Stimulated activated CD4-positive, alpha-beta T cell treated with anti-CD3 and anti-CD28 coated beads, Interleukin-4, amount 100 ng/mL, for 24 hours (primary cell): ENCODE measurements at places on chromosomes 12 and 14.
A peak's percentile ranks its signal among the peaks of the same experiment; 100 is the strongest.

DNA sequence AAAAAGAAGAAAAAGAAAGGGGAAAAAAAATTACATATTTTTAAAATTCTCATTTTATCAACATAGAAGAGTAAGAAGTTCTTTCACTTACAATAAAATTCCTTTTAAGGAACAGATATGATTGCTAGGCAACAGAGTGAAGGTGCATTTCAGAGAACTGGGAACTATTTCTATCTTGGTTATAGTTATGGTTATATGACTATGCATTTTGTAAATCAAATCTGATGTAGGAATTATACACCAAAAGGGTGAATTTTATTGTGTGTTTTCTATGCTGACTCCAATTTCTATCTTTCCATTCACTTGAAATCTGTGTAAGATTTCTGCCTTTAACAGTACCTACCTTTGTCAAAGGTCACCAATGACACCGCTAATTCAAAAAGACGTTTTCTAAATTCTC lies 50.1 kb downstream of the HNRNPC start:
- no peak for DNase-seq

GRCh38 chr12:9727813-9728212 lies 5.1 kb downstream of the CLECL1 start:
- no peak for DNase-seq

- no peak for DNase-seq
These were observed 20.9 kb upstream of the APPL2 start for GRCh38 chr12:105256921-105257320.

DNA sequence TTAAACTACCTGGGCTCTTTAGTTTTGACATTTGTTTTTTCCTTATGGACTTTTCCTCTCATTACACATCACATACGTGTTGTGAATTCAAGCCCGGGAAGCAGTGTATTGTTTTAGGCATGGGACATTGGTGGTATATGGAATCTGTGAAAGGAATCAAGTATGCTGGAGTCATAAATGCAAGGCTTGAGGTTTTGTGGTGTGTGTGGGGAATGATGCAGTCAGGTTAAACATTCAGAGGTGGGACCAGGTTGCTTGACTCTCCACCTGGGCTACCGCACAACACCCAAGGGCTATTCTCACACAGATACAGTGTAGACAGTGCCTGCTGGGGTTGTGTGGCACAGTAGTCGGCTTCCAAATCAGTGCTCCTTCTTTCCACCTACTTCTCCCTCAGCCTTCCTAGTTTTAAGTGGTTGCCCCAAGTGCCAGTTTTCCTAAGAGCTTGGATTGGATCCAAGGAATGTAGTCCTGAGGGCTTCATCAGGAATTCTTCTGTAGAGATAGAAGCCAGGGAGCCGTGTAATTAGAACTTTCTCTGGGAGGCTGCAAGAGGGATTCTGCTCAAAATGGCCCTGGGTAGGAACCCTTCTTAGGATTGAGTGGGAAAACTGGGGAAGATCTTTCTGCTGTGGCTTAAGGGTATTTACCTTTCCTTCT lies 243.7 kb downstream of the C12orf75 start:
- DNase-seq: no peak

DNA sequence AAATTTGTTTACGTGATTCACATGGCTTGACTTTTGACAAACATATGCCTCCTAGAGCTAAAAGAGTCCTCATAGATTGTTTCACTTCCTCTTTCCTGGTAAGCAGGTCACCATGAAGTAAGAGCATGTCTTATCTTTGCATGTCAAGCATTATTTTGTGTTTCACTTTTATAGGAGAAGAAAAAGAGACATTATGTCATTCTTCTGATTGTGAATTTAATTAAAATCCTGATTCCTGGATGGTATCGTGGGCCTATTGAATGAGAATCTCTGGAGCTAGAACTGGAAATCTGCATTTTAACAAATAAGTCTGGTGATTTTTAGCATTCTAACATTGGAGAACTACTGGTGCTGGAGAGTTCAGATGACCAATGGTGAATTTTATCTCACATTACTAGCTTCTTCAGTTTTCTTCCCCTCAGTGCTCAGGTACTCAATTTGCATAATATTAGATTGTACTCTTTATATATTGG lies 218.6 kb upstream of the ATP2B1 start:
- no peak for DNase-seq

DNA sequence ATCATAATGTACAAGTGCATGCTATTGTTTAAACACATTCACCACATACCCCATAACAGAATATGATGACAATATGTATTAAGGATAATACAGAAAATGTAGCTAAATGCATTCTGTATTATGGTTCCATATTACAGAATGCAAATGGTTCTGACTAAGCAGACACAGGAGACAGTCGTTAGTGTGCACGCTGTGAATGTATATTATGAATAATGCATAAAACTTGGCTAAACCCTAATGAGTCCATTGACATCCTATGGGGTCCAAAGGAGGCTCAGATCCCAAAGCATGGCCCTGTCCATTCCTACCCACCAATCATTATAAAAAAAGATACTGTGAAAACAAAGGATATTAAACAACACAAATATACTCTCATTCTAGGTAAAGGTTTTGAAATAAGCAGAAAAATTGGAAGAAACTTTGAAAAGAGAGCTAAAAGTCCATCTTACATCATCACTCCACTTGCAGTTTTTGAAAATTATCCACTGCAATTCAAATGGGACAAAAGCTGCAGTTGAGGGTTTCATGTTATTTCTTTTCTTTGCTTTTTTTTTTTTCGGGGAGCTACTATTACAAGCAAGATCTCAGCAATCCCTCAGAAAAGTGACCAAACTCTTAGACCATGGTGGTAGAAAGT lies 415.1 kb downstream of the BCAT1 start:
- DNase-seq: no peak

DNA sequence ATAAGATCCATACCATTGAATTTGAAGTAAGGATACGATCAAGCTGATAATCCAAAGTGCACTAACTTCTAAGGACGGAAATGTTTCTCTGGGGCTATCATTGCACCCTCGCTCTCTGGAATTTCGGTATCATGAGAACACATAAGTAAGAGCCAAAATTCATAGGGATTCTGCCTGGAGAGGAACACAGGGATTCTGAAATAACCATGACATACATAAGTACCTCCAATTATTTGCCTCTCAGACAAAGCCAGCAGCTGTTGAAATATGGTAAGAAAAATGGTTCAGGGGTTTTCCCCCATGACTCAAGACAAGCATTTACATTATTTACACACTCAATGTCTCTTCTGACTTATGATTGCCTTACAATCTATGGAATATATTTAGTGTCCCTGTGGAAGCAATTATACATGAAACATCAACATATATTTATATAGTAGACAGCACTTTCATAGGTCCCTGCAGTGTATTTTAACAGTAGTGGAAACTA lies 1123.6 kb upstream of the SEL1L start:
- no peak for DNase-seq

GRCh38 chr14:69615496-69616407 lies 4.4 kb downstream of the SUSD6 start:
- peak; percentile 47 for DNase-seq

- DNase-seq: no peak
These were observed 720.8 kb upstream of the FLRT2 start for GRCh38 chr14:84809158-84809557.

DNA sequence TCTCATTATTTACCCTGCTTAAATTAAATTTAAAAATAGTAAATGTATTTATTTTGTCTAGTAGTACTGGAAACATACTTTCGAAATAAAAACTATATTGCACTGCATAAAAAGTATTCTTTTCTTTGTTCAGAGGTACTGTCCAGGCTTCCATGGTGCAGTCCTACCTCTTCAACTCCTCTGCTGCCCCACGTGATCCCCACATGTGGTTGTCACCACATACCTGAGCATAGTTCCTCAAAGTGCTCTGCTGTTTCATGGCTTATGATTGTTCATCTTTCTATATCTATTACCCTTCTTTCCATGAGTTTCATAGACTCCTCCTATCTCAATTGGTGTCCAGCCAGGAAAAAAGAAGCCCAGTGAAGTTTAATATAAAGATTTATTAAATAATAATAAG lies 317.5 kb upstream of the OR4E1 start:
- DNase-seq: no peak

GRCh38 chr14:55426891-55427290 lies 13.5 kb downstream of the TBPL2 start:
- DNase-seq: no peak

DNA sequence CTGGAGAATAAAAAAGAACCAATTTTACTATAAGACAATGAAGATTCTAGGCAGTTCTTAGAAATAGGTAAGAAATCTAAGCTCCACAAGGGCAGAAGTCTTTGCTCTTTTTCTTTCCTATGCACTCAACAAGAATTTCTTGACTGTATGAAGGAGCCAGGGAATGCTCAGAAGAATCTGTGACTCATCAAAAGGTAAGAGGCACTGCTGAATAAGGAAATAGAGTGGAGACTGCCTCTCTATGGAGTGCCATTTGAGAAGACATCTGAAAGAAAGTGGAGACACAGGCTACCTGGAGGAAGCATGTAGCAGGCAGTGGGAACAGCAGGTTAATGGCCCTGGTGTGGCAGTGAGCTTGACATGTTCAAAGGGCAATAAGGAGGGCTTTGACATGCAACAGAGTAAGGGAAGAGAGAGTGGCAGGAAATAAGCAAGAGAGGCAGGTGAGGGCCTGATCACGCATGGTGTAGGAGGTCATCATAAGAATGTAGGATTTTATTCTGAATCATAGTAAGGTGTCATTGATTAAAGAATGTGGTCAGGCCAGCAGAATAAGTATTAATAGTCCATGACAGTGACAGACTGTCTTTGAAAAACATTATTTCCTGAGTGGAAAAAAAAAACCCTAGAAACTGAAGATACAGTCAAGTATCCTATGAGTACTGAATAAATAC lies 446.7 kb upstream of the GARIN6 start:
- no peak for DNase-seq
